ENCODE measurements at places on chromosomes 12 and 14. TPM values are rescaled to one million over a fixed set of nuclear protein-coding genes. Genes with fewer than 3 reads are reported as not detected.

The KRT72 gene
- not detected for total RNA-seq

The AVPR1A gene
- total RNA-seq = not detected

The CLEC1B gene
- not detected for total RNA-seq

The TTC6 gene
- total RNA-seq = not detected

The SERPINA4 gene
- not detected for total RNA-seq

The ARHGEF25 gene
- 1.5 TPM for total RNA-seq

The LUM gene
- total RNA-seq = not detected

The PTHLH gene
- total RNA-seq = not detected

The FAM90A1 gene
- total RNA-seq = not detected

The BEST3 gene
- not detected for total RNA-seq

The DAO gene
- total RNA-seq = not detected

The ACOT4 gene
- 1.8 TPM for total RNA-seq

The HNF1A gene
- total RNA-seq = not detected

The SLC10A1 gene
- total RNA-seq = not detected

The PPP1CC gene
- total RNA-seq = 185 TPM

The AEBP2 gene
- total RNA-seq = 65.6 TPM

The CDCA3 gene
- total RNA-seq = 104 TPM

The BMP4 gene
- 0.50 TPM for total RNA-seq

The ADAM20 gene
- total RNA-seq = 0.65 TPM

The VRTN gene
- total RNA-seq = not detected

The OR4K1 gene
- not detected for total RNA-seq

The RNASE3 gene
- not detected for total RNA-seq

The RPGRIP1 gene
- not detected for total RNA-seq

The CLEC2A gene
- not detected for total RNA-seq

The RFX4 gene
- not detected for total RNA-seq

The GARIN6 gene
- total RNA-seq = not detected

The SSPN gene
- total RNA-seq = not detected

The FBXW8 gene
- total RNA-seq = 2.4 TPM

The CLEC14A gene
- total RNA-seq = not detected

The ZBTB42 gene
- 3.0 TPM for total RNA-seq

The PCED1B gene
- 107 TPM for total RNA-seq

The PRH2 gene
- not detected for total RNA-seq

The NANOG gene
- not detected for total RNA-seq

The DNAI7 gene
- 0.09 TPM for total RNA-seq

The RNFT2 gene
- total RNA-seq = 23.6 TPM

The P2RX2 gene
- not detected for total RNA-seq

The CLEC12A gene
- not detected for total RNA-seq

The OVCH1 gene
- total RNA-seq = not detected

The DDN gene
- 1.5 TPM for total RNA-seq

The PPFIA2 gene
- total RNA-seq = not detected

The HOXC12 gene
- total RNA-seq = not detected

The PARP2 gene
- total RNA-seq = 65.3 TPM

The CD163 gene
- total RNA-seq = not detected

The CTSG gene
- total RNA-seq = not detected

The MYL2 gene
- total RNA-seq = not detected

The ACRBP gene
- 0.78 TPM for total RNA-seq

The APOF gene
- not detected for total RNA-seq

The SIRT4 gene
- total RNA-seq = 4.1 TPM

The PSMB11 gene
- total RNA-seq = not detected

The ESR2 gene
- total RNA-seq = 0.56 TPM

The LRTM2 gene
- not detected for total RNA-seq

The CAPZA3 gene
- total RNA-seq = not detected

The MYG1 gene
- total RNA-seq = 48.7 TPM
